ENCODE measurements at places on chromosomes 13 and 19.

DNA sequence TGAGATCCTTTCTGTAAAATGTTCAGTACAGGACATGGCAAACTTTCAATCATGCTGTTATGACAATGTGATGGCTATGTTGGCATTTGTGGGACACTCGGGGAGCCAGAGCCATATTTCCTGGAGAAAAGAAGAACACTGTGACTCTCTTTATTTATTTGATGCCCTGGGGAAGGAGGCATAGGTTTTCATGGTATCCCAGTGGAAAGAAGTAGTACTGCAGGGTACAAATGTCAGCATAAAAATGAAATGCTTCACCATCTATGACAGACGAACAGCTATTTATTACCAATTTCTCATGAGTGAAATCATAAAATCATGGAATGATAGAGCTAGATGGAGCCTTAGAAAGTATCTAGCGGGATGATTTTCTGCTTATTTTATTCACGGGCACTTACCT, 217.1 kb downstream of the COL4A1 start:
- no peak overlapping the region for H3K27ac ChIP-seq
- H3K4me1 ChIP-seq, result peaks cover 11% of the 10 kb centered on the region
- H3K4me3 ChIP-seq, result no peak overlapping the region
- DNase-seq, result no peak
- H3K36me3 ChIP-seq, result no peaks in the 10 kb centered on the region

GRCh38 chr19:18415178-18415867, 3.9 kb upstream of the SSBP4 start:
- no peaks in the 10 kb centered on the region for H3K36me3 ChIP-seq
- peak overlapping the region; percentile 68 for H3K27ac ChIP-seq
- H3K27me3 ChIP-seq, result peaks cover 38% of the 10 kb centered on the region
- H3K4me1 ChIP-seq, result peaks cover 61% of the 10 kb centered on the region
- DNase-seq, result peak; percentile 90
- peak overlapping the region; percentile 31 for H3K4me3 ChIP-seq

DNA sequence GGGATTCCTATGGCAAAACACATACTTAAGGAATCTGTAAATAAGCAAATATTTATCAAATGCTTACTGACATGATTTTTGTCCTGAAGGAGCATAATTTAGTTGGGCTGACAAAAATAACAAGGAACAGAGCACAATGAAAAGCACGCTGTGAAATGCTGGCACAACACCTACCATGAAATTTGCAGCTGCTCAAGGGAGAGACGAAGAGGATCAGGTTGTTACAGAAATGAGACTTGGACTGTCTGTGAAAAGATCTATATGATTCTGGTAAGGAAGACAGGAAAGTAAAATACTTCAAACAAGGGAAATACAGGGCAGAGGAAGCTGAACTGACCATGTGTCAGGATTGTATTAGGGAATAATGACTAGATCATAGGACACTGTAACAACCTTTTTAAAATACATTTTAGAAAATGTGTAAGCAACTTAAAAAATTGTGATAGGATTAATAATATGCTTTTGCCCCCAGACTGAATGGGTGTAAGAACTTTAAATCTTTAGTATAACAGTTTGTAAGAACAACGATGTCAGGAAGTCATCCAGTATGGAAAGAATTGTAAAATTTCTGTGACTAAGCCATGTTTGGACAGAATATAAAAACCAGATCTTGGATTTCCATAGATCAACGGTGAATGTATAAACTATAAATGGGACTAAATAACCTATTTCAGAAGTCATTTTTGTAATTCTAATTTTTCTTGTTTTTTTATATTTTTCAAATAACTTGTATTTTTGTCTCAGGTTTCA, 1556.0 kb downstream of the EFNB2 start:
- DNase-seq, result no peak
- no peak overlapping the region for H3K4me3 ChIP-seq
- H3K27ac ChIP-seq, result no peak overlapping the region

DNA sequence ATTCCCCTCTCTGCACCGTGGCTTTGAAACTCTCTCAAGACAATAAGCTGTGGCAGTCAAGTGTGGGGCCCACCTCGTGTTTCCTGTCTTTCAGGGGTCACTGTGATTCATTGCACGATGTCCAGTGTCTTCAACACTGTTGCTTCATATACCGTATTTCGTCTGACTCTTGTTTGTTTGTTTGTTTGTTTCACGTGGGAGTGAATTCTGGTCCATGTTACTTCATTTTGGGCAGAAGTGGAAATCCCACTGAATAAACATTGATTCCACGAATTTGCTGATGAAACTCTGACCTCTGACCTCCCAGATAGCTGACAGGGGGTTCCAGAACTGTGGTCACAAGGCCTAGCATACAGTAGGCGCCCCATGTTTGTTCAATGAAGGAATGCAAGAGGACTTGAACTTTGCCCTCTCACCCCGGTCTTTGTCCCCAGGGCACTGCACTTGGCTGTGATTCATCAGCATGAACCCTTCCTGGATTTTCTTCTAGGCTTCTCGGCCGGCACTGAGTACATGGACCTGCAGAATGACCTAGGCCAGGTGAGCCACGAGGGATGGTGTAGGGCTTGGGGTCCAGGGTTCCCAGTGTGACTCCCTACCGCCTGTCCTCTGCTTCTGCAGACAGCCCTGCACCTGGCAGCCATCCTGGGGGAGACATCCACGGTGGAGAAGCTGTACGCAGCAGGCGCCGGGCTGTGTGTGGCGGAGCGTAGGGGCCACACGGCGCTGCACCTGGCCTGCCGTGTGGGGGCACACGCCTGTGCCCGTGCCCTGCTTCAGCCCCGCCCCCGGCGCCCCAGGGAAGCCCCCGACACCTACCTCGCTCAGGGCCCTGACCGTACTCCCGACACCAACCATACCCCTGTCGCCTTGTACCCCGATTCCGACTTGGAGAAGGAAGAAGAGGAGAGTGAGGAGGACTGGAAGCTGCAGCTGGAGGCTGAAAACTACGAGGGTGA, 5.1 kb downstream of the NFKBIB start:
- no peak overlapping the region for H3K4me3 ChIP-seq
- H3K4me1 ChIP-seq, result peaks cover 5% of the 10 kb centered on the region
- H3K27ac ChIP-seq, result no peak overlapping the region

DNA sequence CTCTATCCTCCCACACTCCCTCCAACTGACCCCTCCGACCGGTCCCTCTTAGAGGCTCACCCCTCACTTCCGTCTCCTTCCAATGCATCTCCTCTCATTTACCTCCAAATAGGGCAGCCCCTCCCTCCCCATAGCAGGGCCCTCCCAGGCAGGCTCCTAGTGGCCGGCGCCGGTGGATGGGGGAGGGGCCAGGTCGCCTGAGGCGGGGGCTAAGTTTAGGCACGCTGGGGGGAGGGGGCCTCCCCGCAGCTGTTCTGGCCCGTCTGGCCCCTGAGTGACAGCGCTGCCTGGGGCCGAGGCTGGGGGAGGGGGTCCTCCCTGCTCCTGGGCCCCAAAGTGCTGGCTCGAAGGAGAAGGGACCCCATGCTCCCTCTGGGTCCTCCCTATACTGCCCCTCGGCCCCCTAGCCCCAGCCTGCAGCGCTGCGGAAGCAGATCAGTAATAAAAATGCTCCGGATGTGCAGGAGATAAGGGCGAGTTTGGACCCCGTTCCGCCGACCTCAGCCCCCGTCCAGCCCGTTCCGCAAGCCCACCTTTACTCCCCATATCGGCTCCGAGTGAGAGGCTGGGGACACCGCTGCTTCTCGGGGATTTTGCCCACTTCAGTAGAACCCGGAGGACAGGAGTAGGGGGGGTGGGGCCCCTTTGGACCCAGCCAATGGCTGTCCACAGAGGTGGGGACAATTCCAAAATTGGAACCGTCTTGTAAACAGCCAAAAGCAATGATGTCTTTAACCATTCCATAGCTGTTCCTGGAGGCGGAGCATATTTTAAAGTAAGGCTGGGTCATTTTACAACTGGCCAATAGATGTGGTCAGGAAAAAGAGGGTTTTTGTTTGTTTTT, 4.0 kb downstream of the RTN2 start:
- peaks cover 3% of the 10 kb centered on the region for H3K27me3 ChIP-seq
- peak overlapping the region; percentile 45 for H3K4me3 ChIP-seq
- peaks cover 36% of the 10 kb centered on the region for H3K4me1 ChIP-seq
- H3K27ac ChIP-seq, result peak overlapping the region; percentile 64
- DNase-seq, result peak; percentile 85

- peak; percentile 4 for DNase-seq
- H3K27ac ChIP-seq, result no peak within 1 kb of the TSS
- H3K27me3 ChIP-seq, result peaks cover 3% of the 10 kb centered on the region
- no peaks in the 10 kb centered on the region for H3K4me1 ChIP-seq
- no peaks in the 10 kb centered on the region for H3K36me3 ChIP-seq
- H3K4me3 ChIP-seq, result no peak within 1 kb of the TSS
Observed at GRCh38 chr19:9498183-9498902, at the start of gene ZNF560. ZNF560 (minus strand) TSS chr19:9498616; CDS start chr19:9475313, 23,303 bp downstream.

GRCh38 chr13:111262281-111262680, 58.2 kb upstream of the TEX29 start:
- no peak overlapping the region for H3K27ac ChIP-seq
- H3K4me3 ChIP-seq, result no peak overlapping the region

DNA sequence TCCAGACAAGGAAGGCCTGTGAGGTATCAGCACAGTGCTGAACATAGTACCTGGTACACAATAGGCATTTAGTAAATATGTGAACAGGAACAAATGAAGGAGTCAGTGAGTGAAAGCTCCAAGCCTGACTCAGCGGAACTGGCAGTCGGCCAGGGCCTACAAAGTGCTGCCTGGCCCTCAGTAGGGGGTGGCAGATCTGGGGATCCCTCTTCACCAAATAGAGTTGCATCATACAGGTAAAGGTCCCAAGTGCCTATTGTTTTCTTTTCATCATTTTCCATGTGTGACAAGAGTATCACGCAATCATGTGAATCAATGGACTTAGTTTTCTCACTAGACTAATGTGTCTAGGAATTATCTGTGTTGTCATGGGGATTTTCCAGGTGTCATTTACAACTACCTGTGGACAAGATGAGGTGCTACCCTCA, 9.2 kb downstream of the CYP2B6 start:
- no peaks in the 10 kb centered on the region for H3K36me3 ChIP-seq
- DNase-seq, result peak; percentile 63
- H3K4me1 ChIP-seq, result no peaks in the 10 kb centered on the region

- H3K27me3 ChIP-seq, result no peaks in the 10 kb centered on the region
- peak overlapping the region; percentile 99 for H3K27ac ChIP-seq
- peaks cover 85% of the 10 kb centered on the region for H3K4me1 ChIP-seq
Observed at GRCh38 chr19:40802300-40803169, 3.5 kb downstream of the EGLN2 start.

DNA sequence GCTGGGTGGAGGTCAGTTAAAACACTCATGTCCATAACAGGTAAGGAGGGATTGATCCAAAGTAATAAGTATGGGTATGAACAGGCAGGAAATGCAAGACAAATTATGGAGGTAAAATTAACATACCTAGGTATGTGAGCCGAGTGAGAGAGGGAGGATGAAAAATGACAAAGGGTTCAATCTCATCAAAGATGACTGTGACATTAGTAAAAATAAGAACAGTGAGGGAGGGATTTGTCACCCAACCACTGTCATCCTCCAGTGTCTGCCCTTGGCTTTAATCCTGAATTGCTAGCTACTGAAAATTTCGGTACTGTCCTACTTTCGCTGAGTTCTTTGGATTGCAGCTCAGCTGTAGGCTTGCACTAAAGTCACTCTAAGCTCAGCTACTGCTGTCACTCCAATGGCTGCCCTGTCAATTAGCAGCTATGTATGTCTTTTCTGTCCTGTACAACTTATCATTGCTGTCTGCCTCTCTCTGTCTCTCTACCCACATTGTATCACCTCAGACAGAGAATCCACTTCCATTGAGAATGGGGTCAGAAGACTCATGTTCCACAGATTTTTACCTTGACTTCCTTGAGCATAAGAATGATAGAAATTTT, 62.5 kb downstream of the LRRC63 start:
- DNase-seq, result no peak
- H3K27me3 ChIP-seq, result no peaks in the 10 kb centered on the region
- no peak overlapping the region for H3K27ac ChIP-seq
- H3K36me3 ChIP-seq, result no peaks in the 10 kb centered on the region
- no peaks in the 10 kb centered on the region for H3K4me1 ChIP-seq

DNA sequence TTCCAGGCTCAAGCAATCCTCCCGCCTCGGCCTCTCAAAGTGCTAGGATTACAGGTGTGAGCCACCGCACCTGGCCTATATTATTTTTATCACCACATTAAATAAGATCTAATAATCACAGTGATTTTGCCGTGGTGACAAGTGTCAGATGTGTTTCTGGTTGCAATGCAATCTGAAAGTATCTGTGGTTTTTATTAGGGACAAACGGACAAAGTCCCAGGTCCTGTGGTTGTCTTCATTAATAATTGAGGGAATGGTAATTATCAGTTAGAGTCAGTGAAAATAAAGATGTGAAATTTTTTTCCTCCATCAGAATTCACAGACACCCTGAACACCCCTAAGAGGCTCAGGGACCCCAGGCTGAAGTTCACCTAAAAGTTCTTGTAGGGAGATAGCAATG, 1.3 kb upstream of the TICAM1 start:
- peaks cover 7% of the 10 kb centered on the region for H3K36me3 ChIP-seq
- no peak overlapping the region for H3K4me3 ChIP-seq

DNA sequence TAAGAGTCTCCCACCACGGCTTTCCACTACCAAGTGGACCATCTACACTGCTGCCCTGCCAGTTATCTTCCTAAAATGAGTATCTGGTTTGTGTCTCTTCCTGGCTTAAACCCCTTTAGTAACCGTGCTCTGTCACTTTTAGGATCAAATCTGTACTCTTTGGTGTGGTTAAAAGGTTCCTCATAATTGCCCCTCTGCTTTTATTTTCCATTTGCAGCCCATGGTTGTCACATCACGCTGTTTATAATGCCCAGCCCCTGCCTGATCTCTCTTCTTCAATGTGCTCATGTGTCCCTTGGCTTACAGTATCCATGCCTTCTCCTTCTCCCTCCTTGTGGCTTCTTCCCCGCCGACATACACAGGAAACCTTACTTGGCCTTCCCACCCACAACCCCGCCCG, 100.1 kb downstream of the DGKH start:
- H3K27me3 ChIP-seq, result no peaks in the 10 kb centered on the region
- H3K27ac ChIP-seq, result no peak overlapping the region
- DNase-seq, result no peak
- peaks cover 5% of the 10 kb centered on the region for H3K36me3 ChIP-seq
- H3K4me3 ChIP-seq, result no peak overlapping the region

DNA sequence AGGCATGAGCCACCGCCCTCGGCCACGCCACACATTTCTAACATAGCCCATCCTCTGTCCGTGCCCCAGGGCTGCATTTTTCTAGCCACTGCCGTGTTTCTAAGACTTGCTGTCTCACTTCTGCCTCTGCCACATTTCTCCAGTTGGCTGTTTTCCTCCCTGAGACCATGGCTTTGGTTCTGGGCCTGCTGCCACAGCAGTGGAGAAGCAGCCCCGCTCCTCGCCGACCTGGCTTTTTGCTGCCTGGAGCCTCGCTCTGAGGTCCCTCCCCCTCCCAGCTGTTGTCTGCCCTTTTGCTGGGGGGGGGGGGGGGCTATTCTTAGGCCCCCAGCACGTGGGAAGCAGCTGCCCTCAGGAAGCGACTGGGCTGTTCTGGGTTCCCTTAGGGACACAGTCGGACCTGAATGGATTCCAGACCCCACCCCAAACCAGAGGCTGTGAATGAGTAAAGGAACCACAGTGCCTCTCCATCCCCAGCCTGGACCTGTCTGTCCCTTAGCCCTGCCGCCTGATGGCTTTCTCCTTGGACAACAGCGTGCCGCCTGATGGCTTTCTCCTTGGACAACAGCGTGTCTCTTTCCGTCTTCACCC, 3.3 kb downstream of the GYS1 start:
- DNase-seq, result no peak
- H3K36me3 ChIP-seq, result peaks cover 60% of the 10 kb centered on the region
- peaks cover 28% of the 10 kb centered on the region for H3K4me1 ChIP-seq
- peak overlapping the region; percentile 56 for H3K27ac ChIP-seq
- no peak overlapping the region for H3K4me3 ChIP-seq
